Esophagus mucosa (tissue), 1 donor: ENCODE measurements at places on chromosomes 5 and 9. TPM values are rescaled to one million over a fixed set of nuclear protein-coding genes. Genes with fewer than 3 reads are reported as not detected.

IL9 gene
- total RNA-seq = not detected

DNA sequence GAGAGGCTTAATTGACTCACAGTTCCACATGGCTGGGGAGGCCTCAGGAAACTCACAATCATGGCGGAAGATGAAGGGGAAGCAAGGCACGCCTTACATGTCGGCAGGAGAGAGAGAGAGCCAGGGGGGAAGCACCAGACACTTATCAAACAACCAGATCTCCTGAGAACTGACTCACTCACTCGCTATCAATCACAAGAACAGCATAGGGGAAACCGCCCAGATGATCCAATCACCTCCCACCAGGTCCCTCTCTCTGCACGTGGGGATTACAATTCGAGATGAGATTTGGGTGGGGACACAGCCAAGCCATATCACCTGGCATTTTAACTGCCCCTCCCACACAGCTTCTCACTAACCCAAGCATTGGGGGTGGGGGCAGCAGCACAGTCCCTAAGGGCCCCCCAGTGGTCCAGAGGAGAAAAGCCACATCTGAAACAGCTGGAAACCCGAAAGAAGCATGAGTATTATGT, 76.1 kb upstream of the ASS1 start:
- ATAC-seq = no peak

- no peak for ATAC-seq
Measured at GRCh38 chr5:27450607-27451006, 412.2 kb upstream of the CDH9 start.

DNA sequence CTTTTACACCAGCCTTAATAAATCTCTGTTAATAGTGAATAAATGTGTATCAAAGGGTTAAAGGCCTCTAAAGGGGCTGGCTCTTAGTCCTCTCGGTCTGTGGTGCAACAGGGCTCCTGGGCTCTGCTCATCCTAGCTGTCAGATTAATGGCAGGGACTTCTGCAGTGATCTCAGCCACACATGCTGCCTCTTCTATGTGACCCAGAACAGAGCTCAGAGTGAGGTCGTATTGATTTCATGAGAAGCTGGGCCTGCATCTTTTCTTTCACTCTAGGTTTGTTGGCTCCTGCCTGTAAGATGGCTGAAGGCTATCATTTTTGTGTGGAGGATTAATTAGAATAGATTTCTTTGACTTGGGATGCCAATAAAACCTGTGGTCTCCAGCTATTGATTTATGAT, 165.0 kb upstream of the GLRA1 start:
- no peak for ATAC-seq

GRCh38 chr9:132411091-132411508, 1.1 kb downstream of the CFAP77 start:
- ATAC-seq = peak; percentile 64
